Stimulated activated naive CD4-positive, alpha-beta T cell (primary cell): ENCODE measurements at places on chromosomes 12 and 14.
A peak's percentile ranks its signal among the peaks of the same experiment; 100 is the strongest.

GRCh38 chr12:53289891-53290290 is 5.5 kb upstream of the PFDN5 start:
- no peak for DNase-seq

DNA sequence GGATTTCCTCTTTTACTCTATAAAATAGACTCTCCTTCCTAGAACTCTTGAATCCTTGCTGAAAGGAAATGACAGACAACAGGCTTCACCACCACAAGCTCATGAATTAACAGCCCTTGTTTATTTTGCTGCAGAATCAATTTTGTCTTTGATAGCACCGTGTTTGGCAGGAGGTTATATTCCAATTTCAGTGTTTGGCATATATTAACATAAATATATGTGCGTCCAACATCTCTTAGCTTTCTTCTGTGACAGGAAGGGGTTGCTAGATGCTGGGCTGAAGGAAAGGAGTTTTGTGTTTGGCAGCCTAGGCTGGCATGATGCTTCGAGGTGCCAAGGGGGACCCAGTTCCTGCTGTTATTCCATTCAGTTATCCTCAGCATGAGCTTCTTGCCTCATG is 126.4 kb downstream of the TMEM132C start:
- no peak for DNase-seq

DNA sequence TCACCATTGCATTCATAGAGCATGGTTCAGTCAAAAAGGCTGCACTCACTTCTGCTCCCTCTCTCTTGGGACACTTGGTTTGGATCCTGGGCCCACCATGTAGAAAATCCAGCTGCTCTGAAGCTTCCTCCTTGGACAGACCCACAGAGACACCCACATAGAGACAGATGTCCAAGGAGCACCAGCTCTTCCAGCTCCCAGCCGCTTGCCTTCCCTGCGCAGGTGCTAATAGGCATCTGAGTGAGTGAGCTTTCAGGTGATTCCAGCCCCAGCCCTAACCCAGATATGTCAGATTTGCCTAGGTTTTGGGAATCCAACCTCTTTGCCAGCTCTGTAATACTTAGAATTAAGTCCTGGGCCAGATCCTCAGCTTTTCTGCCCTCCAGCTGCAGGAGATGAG is 38.6 kb downstream of the DLK1 start:
- DNase-seq, result no peak

GRCh38 chr12:102026728-102027127 is 35.1 kb downstream of the WASHC3 start:
- no peak for DNase-seq

DNA sequence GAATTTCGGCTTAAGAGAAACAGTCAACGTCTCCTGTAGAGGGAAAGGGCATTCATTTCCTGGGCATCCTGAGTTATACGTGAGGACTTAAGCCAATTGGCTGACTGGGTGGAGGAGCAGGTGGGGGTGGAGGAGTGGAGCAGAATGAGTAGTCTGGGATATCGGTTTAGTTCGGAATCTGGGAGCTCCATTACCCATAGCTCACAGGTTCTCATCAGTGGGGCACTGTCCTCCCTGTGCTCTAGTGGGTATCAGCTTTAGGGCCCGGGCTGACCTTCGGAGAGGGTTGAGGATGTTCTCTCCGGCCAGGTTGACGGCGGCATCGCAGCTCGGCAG is 704 bp downstream of the SDR39U1 start:
- peak; percentile 32 for DNase-seq

GRCh38 chr12:8065991-8066594 is at the start of gene C3AR1:
Gene C3AR1, minus strand, starts transcription at chr12:8066359. Its CDS starts 6,174 bp downstream, at chr12:8060185.
- DNase-seq, result peak; percentile 62

- DNase-seq, result no peak
Measured at GRCh38 chr12:64137117-64137516, 85.0 kb downstream of the KICS2 start.

GRCh38 chr12:58161773-58162172 is 220.4 kb downstream of the ATP23 start:
- DNase-seq, result no peak

- no peak for DNase-seq
Measured at GRCh38 chr14:35044939-35045797, 904 bp upstream of the FAM177A1 start.

DNA sequence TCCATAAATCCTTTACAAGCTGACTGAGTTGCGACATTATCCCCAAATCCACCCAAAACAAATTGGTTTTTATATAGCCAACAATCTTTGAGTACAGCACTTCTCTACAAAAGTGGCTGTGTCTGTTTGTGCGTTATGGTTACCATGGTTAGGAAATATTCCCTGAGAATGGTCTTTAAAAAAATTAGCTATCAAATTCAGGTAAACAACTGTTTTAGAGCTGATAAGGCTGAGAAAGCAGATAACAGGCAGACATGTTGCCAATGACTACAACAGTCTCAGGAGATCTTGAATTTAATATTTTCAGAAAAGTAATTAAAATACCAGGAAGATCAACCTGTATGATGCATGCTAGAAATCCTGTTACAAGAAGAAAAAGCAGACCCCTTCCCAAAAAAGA is 248.0 kb downstream of the RASSF9 start:
- no peak for DNase-seq

GRCh38 chr14:87613881-87614280 is 379.1 kb downstream of the GALC start:
- DNase-seq, result no peak

DNA sequence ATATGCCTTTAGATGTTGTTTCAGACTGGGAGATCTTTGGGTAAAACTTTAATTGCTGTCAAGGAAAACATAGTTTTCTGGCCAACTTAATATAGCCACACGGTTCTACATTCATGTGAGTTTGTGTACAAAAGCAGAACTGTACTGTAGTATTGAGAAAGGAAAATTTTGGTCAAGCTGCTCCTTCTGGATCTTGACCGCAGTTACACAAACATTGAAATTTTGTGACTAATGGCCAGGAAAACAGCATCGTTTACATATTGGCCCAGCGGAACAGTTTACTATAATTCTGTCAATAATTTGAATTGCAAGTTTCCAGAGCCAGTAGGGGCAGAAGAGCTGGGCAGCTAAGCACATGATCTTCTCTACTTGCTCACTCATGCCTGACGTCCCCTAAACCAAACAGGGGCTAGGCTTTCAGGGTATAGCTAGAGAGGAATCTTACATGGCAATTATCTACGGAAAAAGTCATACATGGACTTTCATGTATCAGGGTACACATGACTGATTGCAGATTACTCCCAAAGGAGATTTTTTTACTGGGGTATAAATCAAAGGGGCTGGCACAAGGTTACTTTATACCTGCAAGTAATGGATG is 11.4 kb upstream of the ART4 start:
- no peak for DNase-seq

DNA sequence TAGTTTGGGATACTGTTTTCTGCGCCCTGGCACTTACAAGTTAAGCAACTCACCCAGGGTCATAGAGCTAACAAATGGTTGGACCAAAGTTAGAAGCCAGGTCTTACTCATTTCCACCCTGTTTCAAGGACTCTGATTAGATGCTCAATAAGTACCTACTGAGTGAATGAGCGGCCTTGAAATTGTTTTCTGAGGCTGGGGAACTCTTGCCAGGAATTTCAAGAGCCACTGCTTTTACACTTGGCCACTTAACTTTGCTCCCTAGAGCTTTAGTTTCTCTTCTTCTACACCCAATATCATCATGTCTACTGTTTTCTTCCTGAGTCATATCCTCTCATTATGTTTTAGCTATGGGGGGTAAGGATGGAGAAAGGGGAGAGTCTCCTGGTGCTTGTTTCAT is 431.6 kb downstream of the ZFP36L1 start:
- DNase-seq, result no peak

GRCh38 chr12:89999699-90000505 is 291.3 kb upstream of the ATP2B1 start:
- DNase-seq, result no peak

- DNase-seq, result no peak
Measured at GRCh38 chr12:108375986-108376663, 37.0 kb upstream of the CMKLR1 start.

- DNase-seq, result no peak
Measured at GRCh38 chr14:23457587-23458445, 11.7 kb upstream of the NGDN start.

GRCh38 chr12:102061096-102061559 is 663 bp downstream of the WASHC3 start:
- no peak for DNase-seq

DNA sequence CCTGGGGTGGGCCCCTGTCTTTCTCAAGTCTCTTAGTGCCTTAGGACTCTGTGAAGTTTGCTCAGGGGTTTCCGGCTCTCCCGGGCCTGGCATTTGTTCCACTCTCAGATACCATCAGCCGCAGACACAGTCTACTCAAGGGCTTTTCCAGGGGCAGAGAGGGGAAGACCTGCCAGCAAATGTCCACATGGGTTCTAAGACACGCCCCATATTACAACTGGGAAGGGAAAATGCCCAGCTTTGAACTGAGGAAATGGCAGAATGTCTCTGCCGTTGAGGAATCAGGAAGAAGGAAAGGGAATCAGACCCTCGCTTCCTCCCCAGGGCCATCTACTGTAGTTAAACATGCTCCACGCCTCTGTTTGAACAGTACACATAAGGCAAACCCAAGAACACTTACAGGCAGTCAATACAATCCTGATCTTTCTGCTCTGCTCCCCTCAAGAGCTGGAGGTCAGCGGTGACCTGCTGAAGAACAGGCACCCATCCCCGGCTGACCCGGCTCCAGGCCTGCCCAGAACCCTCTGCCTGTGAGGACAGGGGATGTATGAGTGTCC is 7.9 kb downstream of the CCDC85C start:
- DNase-seq, result no peak

GRCh38 chr14:37089410-37089809 is 83.0 kb downstream of the SLC25A21 start:
- no peak for DNase-seq

- no peak for DNase-seq
Measured at GRCh38 chr14:22282949-22283348, 306.1 kb downstream of the DAD1 start.

- DNase-seq, result no peak
Measured at GRCh38 chr12:107223821-107224220, 130.5 kb upstream of the CRY1 start.

DNA sequence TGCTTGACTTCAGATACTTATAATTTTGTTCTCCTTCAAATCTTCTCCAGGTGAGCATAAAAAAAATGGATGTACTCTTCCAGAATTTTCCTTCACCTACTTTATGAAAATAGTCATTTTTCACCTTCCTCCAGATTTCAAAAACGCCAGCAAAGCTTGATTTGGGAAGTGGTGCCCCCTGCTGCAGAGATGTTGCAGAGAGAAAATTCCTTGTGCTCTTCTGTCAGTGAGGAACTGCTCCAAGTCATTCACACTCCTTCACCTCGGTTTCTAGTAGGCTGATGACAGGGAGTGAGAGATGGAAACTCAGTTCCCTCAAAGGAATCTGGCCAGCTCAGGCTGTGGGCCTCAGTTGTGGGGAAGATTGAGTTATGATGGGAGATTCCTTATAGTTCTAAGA is 24.2 kb upstream of the RNASE3 start:
- no peak for DNase-seq

- DNase-seq, result no peak
Measured at GRCh38 chr14:29175706-29176105, 409.1 kb downstream of the FOXG1 start.

- no peak for DNase-seq
Measured at GRCh38 chr12:71756054-71756690, 1.5 kb downstream of the RAB21 start.

DNA sequence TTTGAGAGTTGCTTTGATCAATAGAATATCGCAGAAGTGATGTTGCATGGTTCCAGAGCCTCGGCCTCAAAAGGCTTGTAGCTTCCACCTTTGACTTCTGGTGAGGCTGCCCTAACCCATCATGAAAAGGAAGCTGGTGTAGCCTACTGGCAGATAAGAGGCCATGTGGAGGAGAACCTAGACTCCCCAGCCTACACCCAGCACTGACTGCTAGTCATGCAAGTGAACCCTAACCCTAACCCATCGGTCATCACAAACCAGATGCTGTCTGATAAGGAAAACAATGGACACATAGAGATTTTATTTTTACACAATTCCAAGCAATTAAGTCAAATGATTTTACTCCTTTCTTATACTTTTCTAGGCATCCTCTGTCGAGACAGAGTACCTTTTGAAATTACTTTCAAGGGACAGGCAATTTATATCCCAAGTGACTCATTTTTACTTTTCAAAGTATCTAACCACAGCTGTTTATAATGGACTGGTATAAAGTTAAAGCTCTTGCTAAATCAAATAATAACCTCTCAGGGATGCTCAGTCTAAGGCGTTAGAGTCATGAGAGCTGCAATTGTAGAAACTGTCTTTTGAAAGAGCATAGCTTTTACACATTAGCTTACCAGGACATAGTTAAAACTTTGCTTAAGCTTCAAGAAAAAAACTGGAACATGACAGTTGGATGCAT is 17.6 kb downstream of the PTPRB start:
- no peak for DNase-seq

- no peak for DNase-seq
Measured at GRCh38 chr12:106956048-106956578, 406 bp downstream of the TMEM263 start.

DNA sequence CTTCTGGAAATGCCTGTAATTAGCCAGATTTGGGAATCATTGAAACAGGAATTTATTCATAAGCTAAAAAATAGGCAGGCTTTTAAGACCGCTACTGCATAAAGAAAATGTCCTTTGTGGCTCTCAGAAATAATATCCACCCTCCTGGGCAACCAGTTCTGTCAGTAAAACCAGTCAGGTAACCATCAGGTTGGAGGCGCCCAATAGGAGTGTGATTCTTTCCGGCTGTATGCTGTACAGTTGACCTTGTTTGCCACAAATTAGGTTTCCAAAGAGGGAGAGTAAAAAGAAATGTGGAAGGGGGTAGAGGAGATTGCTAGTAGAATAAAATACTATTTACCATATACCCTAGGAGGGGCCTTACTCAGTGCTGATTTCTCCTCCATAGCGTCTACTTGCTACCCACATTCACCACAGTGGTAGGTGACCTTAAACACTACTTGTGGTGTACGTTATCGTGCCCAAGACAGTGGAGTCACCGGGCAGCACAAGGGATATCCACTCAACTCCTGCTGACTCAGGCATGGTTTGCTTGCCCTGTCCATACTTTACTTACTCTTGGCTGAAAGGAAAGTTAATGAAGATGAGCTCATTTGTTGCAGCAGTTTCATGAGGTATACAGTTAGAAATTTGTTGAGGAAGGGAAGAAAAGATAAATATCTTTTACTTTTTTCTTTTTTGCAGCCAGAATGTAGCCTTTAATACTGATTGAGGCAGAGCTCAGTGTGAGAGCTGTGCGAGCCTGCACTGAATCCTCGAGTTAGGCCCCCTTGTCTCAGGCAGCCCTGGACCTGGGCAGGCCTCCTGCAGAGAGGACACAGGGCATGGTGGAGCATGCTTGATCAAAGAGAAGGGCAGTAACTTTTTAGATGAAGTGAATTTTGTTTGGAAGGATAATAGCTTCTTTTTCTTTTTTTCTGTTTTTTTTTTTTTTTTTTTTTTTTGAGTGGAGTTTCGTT is 76.7 kb downstream of the DIP2B start:
- DNase-seq, result no peak

GRCh38 chr14:69475194-69475818 is 9.2 kb upstream of the PLEKHD1 start:
- DNase-seq, result no peak
